ENCODE measurements at places on chromosomes 16 and 17. TPM values are rescaled to one million over a fixed set of nuclear protein-coding genes. Genes with fewer than 3 reads are reported as not detected.

CBX2 gene
- 0.37 TPM for total RNA-seq

GDPD3 gene
- 4.9 TPM for total RNA-seq

DNA sequence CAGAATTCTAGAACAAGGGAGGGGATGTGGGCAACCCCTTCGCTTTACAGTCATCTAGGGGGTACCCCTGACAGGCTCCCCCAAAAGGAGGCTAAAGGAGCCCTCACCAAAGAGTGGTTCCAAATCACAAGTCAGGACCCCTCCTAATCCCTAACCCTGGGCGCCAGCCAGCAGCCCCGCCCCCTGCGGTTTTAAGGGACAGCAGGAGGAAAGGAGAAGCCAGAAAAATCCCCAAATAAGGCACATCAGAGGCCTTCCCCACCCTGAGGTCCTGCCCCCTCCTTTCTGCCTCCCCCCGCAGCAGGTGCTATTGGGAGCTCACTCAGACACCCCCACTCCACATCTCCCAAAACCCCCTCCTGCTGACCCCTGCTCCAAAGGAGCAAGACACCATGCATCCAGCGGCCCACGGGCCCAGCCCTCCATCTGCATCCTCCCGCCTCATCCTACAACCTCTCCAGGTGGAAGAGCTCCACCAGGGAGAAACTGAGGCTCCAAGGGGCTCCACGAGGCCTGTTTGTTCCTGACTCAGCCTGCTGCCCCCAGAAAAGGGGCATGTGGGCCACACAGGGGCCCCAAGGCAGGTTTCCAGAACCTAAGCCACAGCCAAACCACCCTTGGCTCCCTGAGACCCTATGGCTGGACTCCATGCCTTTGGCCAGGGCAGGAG lies 93.5 kb downstream of the GOSR1 start:
- no peak for DNase-seq

- no peak for DNase-seq
These were observed 37.7 kb downstream of the DUSP14 start for GRCh38 chr17:37527249-37527851.

DNA sequence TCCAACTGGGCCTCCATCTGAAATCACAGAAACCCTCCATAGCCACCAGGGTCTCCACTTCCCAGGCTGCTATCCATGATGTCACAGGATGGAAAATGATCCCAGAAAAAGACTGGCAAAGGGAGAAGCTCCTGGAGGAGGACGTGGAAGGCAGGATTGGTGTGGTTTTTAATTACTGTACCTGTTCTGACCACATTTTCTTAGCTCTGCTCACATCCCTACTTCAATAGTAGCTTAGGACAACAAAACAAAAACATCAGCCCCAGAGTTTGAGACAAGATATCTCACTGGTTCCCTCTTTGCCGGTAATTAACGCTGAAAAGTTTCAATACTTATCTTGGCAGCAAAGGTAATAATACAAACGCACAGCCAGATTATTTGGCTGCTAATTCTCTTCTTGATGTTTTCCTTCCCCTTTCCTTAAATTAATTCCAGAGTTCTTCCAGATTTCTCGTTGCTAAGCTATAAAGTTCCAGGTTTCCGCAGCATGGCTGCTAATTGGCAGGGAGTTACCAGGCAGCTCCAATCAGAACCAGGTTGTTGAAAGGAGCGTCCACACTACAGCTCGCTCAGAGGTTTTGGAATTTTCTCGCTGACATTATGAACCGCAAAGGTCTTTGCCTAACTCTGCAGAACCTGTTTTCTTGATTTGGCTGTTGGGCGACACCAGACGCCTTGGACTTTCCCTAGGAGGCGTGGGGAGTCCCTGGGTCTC lies 263.4 kb downstream of the MRTFB start:
- DNase-seq: no peak

PRSS21 gene
- 3.2 TPM for total RNA-seq

DNA sequence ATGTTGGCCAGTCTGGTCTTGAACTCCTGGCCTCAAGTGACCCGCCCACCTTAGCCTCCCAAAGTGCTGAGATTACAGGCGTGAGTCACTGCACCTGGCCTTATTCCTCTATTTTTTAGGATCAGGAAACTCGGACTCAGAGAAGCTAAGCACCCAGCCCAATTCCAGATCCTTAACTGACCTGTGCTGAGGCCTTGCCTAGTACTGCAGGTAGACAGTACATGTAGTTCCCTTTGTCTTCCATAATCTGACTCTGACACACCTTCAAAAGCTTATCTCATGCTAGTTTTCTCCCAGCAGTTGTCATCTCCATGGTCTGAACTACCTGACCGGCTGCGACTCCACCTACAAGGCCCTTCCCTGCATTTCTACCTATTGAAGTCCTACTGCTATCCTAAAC lies 65.7 kb upstream of the AXIN2 start:
- no peak for DNase-seq

SERPINF2 gene
- 0.82 TPM for total RNA-seq

MPDU1 gene
- total RNA-seq: 50.7 TPM

- DNase-seq: no peak
These were observed 35.8 kb downstream of the SRCIN1 start for GRCh38 chr17:38569701-38570512.

ADGRG3 gene
- total RNA-seq: not detected

SMIM36 gene
- not detected for total RNA-seq

- no peak for DNase-seq
These were observed 868 bp downstream of the FAM20A start for GRCh38 chr17:68600067-68600930.

DNA sequence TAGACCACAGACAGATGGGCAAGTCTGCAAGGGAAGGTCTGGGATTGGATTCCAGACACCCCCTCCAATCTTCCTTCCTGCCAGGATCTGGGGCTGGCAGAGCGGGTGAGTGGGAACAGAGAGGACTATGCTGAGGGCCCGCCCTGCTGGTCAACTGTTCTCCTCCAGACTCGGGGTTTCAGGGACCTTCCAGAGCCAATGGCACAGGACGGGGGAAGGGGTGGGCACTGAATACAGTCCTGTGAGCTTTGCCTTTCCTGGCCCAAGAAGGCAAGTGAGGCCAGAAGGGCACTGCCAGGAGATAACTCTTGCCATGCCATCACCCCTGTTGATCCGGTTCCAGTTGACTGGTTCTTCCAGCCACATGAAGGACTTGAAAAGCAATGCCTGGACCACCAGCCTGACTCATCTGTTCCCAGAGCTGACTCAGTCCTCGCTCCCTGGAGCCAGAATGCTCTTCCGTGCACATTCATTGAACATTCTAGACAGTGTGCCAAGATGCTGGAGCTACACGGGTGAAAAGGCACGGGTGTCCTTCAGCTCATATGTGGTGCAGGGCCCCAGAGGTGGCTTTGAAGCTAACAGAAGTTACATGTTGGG lies 533 bp upstream of the MEFV start:
- no peak for DNase-seq

MYH1 gene
- not detected for total RNA-seq

GRCh38 chr17:55282379-55282702 lies 17.6 kb downstream of the HLF start:
- DNase-seq: no peak

GRCh38 chr16:83513008-83513755 lies 294.6 kb upstream of the HSBP1 start:
- DNase-seq: no peak

GRCh38 chr17:68624381-68624780 lies 23.2 kb upstream of the FAM20A start:
- DNase-seq: no peak

SOX9 gene
- total RNA-seq: 0.07 TPM

TMEM100 gene
- total RNA-seq: not detected

PPY gene
- not detected for total RNA-seq

IL21R gene
- 167 TPM for total RNA-seq

GRCh38 chr17:46108550-46109110 lies 84.6 kb downstream of the KANSL1 start:
- DNase-seq: no peak

- no peak for DNase-seq
These were observed 62.4 kb upstream of the MED9 start for GRCh38 chr17:17414341-17414805.

- no peak for DNase-seq
These were observed 26.1 kb downstream of the PPL start for GRCh38 chr16:4910828-4911227.

- DNase-seq: no peak
These were observed 11.1 kb downstream of the PMM2 start for GRCh38 chr16:8808613-8809353.

DNA sequence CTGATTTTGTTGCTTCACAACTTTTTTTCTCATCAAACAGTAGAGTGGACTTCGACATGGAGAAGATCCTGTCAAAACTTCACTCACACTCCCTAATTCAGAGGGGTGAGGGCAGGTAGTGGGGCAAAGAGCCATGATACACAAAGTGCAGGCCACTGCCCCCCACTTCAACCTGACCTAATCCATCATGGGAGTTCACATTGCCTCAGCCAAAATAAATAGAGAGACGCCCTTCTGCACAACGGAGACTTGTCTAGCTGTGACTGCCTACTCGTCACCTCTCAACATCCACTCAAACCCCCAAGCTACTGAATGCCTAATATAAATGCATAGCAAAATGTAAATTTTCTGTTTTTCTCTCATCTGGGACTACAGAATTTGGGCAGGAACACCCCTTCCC lies 213.2 kb downstream of the PMP22 start:
- no peak for DNase-seq

DNA sequence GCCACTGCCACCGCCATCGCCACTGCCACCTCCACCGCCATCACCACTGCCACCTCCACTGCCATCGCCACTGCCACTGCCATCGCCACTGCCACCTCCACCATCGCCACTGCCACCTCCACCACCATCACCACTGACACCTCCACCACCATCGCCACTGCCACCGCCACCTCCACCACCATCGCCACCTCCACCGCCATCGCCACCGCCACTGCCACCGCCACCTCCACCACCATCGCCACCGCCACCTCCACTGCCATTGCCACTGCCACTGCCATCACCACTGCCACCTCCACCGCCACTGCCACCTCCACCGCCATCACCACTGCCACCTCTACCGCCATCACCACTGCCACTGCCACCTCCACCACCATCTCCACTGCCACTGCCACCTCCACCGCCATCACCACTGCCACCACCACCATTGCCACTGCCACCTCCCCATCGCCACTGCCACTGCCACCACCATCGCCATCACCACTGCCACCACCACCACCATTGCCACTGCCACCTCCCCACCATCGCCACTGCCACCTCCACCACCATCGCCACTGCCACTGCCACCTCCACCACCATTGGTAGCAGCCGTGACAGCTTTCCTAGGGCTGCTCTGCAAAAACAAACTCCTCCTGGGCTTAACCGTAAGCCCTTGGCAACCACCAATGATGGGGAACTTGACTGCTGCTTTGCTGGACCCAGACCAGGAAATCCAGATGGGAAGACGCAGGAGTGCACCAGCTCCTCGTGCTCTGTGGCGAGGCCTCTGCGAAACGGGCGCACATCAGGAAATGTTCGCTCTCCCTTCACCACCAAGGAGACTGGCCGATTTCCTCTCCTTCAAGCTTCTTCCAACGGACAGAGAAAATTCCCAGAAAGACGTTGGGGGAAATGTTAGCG lies 147.2 kb downstream of the RBFOX3 start:
- DNase-seq: no peak

DNA sequence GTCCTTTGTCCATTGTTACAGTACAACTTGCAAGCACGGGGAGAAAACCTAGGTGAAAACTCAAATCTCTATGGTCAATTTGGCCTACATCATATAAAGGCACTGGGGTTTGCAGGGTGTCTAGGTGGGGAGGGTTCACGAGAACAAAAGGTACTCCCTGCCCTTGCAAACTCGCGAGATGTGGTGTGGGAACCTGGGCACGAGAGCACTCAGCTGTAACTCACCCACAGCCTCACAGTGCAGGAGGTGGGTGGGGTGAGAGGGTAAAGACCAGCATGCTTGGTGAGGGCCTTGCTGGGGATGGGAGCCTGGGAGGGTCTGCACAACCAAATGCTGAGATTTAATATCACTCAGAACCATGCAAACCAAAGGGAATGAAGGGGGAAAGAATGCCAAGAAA lies 18.4 kb upstream of the ZNF594 start:
- DNase-seq: no peak

DNA sequence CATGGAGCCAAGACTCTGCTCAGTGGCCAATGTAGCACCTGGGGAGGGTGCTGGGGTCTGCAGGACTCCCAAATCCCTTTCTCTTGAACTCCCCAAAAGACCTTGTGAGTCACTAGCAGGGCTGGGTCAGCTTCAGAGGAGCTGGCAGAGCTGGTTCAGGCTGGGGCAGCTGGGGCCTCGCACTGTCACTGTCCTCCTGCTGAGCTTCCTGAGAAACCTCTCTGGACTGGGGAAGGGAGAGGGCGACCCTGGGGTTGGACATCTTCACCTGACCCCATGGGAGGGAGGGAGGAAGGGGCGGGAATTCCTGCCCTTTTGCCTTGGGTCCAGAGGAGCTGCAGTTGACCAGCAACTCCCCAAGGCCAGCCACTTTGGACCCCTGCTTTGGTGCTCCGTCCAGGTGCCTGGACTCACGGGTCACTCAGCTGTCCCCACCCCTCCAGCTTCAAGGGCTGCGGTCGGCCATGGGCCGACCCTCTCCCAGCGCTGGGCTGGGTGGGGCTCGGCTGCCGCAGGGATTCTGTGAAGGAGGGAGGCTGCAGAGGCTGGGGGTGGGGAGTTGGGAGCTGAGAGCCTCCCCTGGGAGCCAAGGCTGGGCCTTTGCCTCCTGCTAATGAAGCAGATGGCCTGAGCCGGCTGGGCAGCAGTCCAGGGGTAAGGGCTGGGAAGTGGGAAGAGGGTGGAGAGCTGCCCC lies 9.2 kb downstream of the FMNL1 start:
- DNase-seq: no peak

ZNF205 gene
- total RNA-seq: not detected

TPSD1 gene
- total RNA-seq: not detected

DNA sequence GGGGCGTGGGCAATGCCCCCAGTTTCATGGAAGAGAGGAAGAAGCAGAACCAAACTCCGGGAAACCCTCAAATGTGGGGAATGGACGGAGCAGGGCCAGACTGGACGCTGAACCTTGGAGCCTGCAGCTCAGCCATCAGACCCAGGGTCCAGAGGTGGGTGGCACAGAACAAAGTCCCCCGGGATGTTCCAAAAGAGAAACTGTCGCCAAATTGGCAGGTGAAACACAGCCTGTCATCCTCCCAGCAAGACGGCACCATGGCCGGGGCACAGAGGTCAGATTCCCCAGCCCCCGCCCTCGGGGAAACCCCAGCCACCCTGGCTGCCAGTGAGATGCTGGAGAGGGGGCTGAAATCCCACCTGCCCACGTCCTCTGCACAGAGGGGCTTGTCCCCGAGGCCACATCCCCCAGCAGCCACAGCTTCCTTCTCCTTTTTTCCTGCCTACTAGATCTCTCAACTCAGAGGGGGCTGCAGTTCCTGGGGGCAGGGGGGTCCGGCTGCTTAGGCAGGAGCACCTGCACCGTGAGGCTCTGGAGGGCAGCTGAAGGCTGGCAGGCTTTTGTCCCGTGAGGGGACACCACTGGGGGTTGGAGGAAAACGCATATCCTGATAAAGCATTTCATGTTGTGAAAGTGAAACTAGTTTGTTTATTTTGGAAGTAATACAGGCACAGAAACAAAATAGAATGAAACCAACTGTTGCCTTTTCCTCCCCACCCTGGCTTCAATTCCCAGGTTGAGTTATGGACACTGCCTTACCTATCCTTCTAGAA lies 1.2 kb upstream of the SECTM1 start:
- no peak for DNase-seq
